Stimulated activated CD8-positive, alpha-beta memory T cell treated with anti-CD3 and anti-CD28 coated beads, Interleukin-7, amount 100 ng/mL, for 24 hours (primary cell): ENCODE measurements at places on chromosomes 11 and 22.

DNA sequence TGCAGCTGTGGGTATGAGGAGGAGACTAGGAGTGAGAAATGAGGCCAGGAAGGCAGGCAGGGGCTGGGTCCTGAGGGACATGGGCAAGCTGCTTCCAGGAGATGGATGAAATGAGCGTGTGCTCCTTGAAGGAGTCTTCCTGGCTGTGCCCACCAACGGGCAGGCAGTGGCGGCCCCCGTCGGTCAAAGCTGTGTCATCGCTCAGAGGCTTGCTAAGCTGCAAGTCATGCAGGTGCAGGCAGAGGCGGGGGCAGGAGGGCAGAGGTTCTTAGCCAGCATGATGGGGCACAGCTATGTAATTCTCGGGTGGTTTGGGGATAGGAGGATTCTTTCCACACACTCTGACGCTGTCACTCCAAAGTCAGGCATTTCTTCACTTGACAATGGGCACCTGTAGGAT lies 12.5 kb upstream of the PEX26 start:
- no peak for DNase-seq

GRCh38 chr11:116603728-116604323 lies 169.0 kb downstream of the BUD13 start:
- DNase-seq, result no peak

DNA sequence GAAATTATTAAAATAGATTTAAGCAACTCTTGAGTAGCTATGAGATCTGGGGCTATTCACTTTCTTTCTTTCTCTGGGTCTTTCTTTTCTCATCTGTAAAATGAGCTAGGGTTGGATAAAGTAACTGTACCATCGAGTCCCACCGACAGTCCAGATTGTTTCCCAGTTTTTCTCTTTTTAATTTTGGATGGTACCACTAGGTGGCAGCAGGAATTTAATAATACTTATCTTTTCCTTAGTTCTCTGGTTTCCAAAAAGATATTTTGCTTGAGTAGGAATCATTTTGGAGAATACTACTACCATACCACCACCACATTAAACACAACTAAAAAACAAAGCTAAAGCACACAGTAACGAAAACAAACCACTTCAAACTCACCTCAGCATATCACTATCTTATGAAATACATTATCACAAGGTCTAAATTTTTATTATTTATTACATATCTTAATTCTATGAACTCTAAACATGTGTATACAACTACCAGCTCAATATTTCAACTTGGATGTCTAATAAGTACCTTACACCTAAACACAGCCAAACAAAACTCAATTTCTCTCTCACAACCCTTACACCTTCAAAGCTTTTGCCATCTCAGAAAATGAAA lies 584.0 kb downstream of the KCNA4 start:
- no peak for DNase-seq

DNA sequence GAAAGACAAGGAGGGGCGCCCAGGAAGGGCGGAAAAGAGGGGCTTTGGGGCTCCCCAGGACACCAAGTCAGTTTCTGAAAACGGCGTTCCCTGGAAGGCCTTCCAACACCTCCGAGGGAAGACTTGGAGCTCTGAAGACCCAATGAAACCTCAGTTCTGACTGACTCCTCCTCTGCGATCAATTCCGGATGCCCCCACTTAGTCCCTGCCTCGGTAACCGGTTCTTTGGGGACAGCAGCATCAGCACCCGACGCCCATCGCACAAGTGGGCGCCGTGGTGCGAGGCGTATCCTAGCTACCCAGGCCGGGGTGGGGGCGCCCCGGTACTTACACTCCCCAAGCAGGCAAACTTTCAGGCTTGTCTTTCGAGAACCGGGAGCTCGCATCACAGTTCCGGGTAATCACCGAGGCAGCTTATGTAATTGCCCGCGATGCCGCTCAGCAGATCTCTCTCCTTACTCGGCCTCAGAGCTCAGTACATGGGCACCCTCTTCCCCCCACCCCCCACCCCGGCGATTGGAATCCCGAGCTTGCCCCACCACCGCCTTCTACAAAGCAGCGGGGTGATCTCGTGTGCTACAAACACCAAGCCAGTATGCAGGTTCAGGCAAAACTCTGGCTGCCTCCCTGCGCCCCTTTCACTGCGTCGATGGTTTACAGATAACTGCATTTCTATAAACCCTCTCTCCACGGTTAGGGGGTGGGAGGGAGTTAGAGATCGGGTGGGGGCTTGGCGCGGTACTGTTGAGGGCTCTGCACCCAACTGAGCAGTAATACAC lies 2.0 kb downstream of the TENM4 start:
- no peak for DNase-seq

- DNase-seq, result no peak
These were observed 112.5 kb downstream of the KIAA1671 start for GRCh38 chr22:25064894-25065560.

- no peak for DNase-seq
These were observed 137.8 kb downstream of the GRIK4 start for GRCh38 chr11:120649316-120649715.
